ENCODE measurements at places on chromosomes 4 and X. TPM values are rescaled to one million over a fixed set of nuclear protein-coding genes. Genes with fewer than 3 reads are reported as not detected.

DNA sequence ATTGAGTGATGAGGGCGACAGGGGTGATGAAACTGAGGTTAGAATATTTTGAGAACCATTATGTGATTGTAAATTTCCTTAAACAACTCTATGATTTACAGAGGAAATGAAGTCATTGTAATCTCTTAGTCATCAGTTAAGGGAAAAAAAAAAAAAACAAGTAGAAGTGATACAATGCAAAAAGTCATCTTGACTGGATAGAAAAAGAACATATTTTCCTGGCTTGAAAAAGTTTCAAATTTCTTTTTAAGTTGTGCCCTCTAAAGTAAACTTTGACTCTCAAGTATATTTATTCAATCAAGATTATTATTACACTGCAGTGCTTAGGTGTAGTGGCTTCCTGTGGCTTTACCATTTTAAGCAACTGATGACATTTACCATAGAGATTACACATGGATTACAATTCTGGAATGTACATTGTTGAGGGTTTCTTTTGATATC, 40.6 kb downstream of the GABRB1 start:
- no peak for DNase-seq

DNA sequence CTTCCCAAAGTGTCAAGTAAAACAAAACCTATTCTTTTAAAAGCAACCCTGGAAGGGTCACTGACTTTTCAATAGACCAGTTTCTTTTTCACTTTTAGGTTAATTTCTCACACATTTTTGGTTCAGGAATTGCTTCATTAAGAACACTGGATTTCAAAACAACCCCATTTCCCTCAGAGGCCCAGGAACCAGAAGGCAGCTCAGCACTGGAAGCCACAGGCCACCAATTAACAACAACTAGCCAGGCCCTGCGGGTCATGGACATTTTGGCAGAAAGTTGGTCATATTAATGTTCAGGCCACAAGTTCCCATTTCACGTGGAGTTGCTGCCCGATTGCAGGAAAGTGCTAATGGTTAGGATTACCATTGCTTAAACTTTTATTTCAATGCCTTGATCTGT, 39.8 kb downstream of the HAND2 start:
- no peak for DNase-seq

- no peak for DNase-seq
Measured at GRCh38 chr4:143307531-143307930, 29.1 kb upstream of the GAB1 start.

DNA sequence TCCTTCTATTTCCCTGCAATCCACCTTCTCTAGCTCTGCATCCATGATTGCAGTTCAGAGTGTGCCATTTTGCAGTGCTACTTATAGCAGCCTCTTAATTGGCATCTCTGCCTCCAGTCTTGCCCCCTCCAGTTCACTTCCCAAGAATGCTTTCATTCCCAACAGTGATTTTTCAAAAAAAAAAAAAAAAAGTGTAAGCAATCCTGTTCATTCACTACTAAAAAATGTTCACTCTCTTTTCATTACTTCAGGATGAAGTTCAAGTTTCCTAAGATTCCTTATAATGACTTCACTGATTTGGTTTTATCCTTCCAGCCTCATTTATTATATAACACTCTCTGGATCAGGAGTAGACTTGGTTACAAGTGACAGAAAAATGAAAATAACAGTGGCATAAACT, 124.7 kb upstream of the LNX1 start:
- no peak for DNase-seq

Gene SSX3
- not detected for total RNA-seq

Gene FAM114A1
- total RNA-seq: 25.3 TPM

Gene CXorf66
- not detected for total RNA-seq

All from Right ventricle myocardium inferior (tissue), 1 donor.